ENCODE measurements at places on chromosomes 16 and 17.

DNA sequence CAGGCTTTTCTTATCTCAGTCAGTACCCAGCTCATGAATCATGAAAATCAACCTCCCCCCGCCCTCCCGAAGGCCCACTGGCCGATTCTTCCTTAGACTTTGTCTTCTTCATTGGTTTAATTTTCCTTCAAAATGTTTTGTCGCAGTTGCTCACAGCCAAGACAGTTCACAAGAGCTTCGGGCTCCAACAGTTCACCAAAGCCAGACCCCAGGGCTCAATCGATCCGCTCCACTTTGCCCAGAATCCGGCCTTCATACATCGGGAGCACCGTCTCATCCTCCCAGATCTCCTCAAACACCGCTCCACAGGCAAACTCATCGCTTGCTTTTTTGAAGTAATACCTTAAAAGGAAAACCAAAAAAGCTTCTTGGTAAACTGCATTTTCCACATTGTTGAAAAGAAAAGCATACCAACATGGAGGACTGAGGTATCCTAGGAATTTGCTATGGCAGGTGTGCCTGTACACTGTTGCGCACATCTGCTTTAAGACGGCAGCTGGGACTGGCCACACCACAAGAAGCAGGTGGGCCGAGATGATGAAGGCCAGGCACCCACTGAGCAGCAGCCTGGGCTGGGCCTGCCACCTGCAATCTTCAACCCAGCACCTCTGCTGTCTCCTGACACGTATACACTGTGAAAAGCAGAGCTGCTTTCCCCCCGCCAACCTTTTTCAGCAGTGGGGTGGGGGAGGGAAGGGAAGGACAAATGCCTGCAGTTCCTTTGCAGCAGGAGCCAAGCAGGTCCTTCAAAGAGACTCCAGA lies 31.5 kb downstream of the AXIN2 start:
- DNase-seq = no peak

DNA sequence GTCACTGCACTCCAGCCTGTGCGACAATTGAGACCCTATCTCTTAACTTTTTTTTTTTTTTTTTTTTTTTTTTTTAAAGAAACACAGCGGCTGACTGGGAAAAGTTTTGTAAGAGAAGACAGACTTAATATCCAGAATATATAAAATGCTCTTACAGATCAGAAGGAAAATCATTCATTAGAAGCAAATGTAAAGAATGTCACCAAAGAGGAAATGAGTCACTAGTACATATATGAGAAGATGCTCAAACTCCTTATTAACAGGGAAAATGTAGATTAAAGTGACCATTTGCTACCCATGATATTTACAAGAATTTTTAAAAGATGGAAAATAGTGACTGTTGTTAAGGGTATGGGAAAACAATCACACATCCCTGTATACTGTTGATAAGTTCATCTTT lies 48.9 kb downstream of the RABEP1 start:
- no peak for DNase-seq

DNA sequence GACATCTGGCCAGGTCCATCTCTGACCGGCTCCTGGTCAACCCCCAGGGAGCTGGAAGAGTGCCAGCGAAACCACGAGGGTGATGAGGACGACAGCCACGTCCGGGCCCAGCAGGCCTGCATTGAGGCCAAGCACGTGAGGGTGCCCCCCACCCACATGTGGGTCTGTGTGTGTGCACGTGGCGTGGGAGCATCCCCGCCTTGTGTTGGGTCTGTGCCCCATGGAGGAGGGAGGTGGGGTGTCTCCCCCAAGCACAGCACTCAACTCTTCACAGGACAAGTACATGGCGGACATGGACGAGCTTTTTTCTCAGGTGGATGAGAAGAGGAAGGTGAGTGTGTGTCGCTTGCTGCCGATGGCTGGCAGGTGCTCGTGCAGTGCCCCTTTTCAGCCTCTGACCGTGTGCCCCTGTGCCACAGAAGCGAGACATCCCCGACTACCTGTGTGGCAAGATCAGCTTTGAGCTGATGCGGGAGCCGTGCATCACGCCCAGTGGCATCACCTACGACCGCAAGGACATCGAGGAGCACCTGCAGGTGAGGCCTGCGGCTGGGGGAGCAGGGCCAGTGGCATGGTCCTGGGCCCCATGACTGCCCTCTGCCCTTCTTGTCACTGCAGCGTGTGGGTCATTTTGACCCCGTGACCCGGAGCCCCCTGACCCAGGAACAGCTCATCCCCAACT lies 1.7 kb downstream of the STUB1 start:
- DNase-seq = no peak

DNA sequence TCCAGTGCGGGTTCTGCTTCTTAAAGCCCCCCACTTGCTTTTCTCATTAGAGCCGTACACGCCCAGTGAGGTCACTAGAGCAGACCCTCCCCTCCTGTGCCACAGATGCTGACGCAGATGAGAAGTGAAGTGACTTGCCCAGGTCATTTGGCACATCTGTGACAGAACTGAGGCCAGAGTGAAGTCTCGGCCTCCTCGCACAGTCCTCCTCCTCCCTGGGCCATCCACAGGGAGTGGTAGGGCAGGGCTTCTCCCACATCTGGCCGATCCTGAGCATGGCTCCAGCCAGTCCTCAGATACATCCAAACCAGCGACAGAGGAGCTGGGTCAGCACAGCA lies 15.3 kb upstream of the TBX2 start:
- no peak for DNase-seq

DNA sequence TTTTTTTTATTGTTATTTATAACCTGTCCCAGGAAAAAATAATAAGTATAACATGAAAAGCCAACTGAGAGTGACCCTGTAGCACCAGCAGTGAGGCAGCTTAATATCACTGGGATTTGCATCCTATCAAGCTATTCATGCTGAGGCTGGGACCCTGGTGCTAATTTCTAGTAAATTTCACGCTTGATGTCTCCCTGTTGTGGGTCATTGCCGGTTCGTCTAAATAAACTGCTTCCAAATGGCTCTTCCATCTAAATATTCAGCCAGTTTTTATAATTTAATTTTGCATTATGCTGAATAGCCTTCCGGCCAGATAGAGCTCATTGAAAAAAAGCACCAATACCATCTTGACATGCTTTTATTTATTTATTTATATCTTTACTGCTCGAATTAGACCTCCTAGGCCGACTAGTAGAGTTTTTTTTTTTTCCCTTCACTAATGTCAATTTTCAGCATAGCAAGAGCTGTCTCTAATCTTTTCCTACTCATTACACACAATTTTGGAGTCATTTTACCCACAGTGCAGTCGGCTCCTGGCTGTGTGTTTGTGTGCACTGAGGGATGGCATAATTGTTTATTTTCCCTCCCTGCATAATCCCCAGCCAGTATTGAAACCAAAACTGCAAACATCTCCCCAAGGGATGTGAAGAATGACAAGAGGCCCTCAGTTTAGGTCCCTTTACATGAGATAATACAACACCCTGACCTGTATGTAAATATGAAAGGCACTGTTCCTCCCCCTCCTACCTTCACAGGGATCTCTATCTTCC lies 168.8 kb downstream of the AATF start:
- DNase-seq = no peak

GRCh38 chr17:67377488-67378453 lies 690 bp downstream of the PITPNC1 start:
- peak; percentile 58 for DNase-seq

- no peak for DNase-seq
Observed at GRCh38 chr16:17467923-17468540, 2.7 kb downstream of the XYLT1 start.

DNA sequence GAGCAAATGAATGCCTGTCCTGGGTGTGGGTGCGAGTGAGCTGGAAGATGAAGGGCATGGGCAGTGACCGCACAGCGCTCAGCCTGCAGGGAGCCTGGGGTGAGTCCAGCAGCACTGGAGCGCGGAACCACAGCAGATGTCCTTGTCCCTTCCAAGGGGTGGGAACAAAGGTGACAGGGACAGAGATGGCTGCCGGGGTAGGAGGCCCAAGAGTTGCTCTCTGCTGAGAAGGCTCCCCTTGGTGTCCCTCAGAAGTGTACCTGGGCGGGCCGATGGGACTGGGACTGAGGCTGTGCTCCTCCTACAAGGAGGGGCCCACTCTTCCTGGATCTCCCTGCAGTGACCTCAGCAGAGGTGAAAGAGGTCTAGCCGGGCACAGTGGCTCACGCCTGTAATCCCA lies 7.6 kb upstream of the PGAP6 start:
- no peak for DNase-seq

DNA sequence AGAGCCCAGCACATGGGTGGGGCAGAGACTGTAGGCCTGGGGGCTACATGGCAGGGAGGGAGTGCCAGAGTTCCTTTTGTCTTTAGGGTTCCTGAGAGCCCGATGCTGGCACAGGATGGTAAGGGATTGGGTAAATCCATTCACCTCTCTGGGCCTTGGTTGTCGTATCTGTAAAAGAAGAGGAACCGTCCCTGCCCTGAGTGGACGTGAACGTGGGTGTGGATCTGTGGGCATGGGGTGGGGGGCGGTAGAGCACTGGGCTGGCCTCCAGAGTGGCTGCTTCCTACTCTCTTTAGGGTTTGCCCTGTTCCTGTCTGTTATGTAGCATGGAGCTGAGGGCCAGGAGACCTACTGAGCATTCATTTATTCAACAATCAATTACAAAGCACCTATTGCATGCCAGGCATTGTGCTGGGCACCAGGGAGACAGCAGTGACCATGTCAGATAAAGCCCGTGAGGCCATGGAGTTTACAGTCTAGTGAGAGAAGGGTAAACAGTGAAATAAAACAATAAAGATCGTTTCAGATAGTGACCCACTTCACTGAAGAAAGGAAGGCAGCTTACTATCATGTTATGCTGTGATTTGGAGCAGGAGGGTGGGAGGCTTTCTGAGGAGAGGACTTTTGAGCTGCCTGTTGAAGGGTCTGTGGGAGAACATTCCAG lies 13.1 kb upstream of the TCAP start:
- no peak for DNase-seq

GRCh38 chr17:39064374-39064773 lies 87.1 kb downstream of the PLXDC1 start:
- DNase-seq = no peak

DNA sequence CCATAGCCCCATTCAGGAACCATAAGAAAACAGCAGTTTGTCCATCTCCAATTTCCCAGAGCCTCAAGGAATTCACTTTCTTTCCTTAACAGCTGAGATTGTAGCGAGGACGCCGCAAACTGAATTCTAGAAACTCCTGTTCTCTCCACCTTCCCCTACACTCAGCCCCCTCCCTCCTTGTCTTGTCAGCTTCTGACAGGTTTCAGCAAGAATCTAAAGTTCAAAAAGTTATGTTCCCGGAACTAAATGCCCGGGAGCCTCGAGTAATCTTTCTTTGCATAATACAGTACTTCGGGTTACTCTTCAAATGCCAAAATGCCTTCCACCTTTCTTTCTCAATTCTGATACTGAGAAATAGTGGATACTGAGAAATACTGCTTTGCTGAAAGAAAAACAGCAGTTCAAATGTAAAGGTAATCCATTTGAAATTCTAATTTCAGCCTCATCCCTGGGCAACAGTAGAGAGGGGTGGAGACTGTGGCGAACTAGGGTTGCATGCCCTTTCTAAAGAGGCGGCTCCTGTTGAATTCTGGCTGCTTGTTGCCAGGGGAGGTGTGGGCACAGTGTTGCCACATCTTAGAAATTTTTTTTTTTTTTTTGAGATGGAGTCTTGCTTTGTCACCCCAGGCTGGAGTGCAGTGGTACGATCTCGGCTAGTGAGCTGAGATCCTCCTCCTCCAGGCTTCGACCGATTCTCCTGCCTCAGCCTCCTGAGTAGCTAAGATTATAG lies 63.5 kb upstream of the USP7 start:
- DNase-seq = no peak

DNA sequence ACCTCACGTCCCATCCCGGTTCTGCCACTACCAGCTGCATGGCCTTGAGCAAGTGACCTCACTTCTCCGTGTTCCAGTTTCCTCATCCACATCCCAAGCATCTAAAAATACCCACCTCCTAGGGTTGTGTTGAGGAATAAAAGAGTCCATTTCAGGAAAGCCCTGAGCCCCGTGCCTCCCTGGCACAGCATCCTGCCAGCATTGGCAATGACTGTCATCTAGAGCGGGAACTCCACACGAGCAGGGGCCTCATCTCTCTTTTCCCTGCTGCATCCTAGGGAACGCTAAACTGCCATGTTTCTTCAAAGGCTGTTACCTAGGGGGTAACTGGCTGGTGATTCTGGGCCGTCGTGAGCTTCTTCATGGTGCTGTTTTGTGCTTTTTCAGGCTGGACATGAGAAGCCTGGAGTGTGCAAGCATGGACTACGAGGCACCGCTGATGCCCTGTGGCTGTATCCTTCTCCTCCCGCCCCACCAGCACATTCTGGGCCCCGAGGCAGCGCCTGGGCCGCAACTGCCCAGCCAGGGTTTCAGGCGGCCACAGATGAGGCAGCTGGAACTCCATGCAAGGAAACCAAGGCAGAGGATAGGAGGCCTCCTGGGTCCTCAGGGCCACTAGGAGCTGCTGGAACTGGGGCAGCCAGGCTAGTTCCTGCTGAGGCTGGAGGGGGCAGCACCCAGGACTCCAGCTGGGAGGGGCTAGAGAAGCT lies 221.4 kb downstream of the KATNIP start:
- no peak for DNase-seq

DNA sequence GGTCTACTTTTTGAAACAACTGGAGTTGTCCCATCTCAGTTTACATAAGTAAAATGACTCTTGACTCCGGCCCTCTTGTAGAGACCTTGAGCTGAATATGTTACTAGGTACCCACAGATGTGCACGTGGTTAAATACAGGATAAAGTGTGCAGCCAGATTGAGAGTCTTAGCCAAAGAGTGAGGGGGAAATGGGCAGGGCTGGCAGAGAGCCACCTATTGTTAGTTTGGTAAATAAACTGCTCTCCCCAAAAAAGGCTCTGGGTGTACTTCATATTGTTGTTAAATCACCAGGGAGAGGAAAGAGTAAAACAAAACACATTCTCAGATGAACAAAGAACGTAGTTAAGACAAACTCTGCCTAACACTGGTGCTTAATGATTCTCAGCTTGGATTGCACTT lies 20.3 kb downstream of the G6PC1 start:
- no peak for DNase-seq

- DNase-seq = no peak
Observed at GRCh38 chr17:3529817-3530741, 27.5 kb downstream of the TRPV3 start.

GRCh38 chr16:9071377-9071776 lies 20.1 kb upstream of the HAPSTR1 start:
- no peak for DNase-seq

- no peak for DNase-seq
Observed at GRCh38 chr17:54124456-54124855, 301.7 kb downstream of the KIF2B start.

GRCh38 chr17:62090021-62090824 lies 25.1 kb upstream of the MED13 start:
- DNase-seq = no peak

- DNase-seq = no peak
Observed at GRCh38 chr17:29777663-29778062, 152.4 kb downstream of the SSH2 start.

GRCh38 chr17:1783834-1784611 lies 22.2 kb downstream of the SERPINF1 start:
- DNase-seq = peak; percentile 53

Data from GM10248 (cell line).